ENCODE measurements at places on chromosomes 2 and 18.
A peak's percentile ranks its signal among the peaks of the same experiment; 100 is the strongest.

GRCh38 chr2:222424276-222424728 lies at the start of gene SGPP2:
Gene SGPP2 (plus strand): TSS chr2:222424543. CDS start chr2:222424603, 60 bp downstream.
- DNase-seq: no peak

- DNase-seq: no peak
Observed at GRCh38 chr2:35986871-35987270, 368.7 kb upstream of the CRIM1 start.

- DNase-seq: no peak
Observed at GRCh38 chr2:170227507-170227947, 49.6 kb downstream of the MYO3B start.

GRCh38 chr18:79770826-79771225 lies 26.9 kb upstream of the KCNG2 start:
- no peak for DNase-seq

DNA sequence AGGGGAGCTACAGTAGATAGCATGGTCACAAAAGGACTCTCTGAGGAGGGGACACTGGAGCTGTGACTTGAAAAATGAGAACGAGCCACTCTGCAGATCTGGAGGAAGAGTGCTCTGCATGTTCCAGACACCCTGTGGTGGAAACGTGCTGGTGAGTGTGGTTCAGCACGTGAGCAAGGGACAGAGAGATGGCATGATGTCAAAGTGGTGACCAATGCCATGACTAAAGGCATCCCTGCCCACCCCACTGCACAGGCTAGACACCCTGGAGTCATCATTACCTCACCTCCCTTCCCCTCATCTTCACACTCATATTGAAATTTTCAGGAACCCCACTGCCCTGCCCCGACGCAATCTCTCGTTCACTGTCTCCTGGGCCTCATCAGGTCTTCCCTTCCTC lies 56.5 kb downstream of the SLC4A5 start:
- DNase-seq: no peak

- DNase-seq: no peak
Observed at GRCh38 chr18:2921778-2922177, 75.0 kb downstream of the EMILIN2 start.

GRCh38 chr2:16660556-16660955 lies 5.1 kb downstream of the CYRIA start:
- DNase-seq: no peak

DNA sequence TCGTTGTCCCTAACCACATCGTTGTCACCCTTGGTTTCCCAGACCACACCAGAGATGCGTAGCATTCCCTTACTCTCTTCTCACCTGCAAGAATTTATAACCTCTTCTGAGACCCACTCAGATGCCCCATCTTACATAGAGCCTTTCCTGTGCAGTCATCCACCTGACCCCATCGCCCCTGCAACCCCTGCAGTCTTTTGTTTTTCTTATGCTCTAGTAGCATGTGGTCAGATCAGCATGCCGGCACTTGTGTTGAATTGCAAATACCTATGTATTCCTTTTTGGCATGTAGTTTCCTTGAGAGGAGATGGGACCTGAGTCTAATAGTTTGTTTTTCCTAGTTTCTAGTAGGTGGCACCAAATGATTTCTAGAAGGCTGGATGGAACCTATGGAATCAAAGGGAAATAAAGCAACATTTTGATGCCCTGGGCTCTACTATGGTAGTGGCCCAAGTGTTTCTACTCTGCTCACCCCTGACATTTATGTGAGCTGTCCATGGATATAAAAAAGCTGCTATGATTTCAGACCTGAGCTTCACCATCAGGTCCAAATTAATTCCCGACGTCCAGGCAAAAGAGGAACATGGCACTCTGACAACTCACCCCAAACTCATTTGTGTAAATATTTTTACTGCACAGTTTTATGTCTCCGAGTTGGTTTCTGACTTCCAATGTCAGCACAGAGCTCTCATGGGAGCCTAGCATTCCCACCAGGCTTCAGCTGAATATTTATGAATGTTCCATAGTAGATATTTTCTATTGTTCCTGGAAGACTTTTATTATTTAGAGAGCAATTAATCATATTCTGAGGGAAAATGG lies 143.6 kb downstream of the RNF144A start:
- DNase-seq: no peak

GRCh38 chr2:47512581-47513083 lies 109.7 kb downstream of the MSH2 start:
- peak; percentile 36 for DNase-seq

GRCh38 chr2:39732482-39732881 lies 46.6 kb downstream of the THUMPD2 start:
- no peak for DNase-seq

- DNase-seq: peak; percentile 58
Observed at GRCh38 chr2:191811807-191812602, 34.9 kb downstream of the CAVIN2 start.

GRCh38 chr2:9508931-9509330 lies 34.6 kb downstream of the IAH1 start:
- no peak for DNase-seq

- no peak for DNase-seq
Observed at GRCh38 chr2:240637901-240638345, 12.6 kb downstream of the GPR35 start.

DNA sequence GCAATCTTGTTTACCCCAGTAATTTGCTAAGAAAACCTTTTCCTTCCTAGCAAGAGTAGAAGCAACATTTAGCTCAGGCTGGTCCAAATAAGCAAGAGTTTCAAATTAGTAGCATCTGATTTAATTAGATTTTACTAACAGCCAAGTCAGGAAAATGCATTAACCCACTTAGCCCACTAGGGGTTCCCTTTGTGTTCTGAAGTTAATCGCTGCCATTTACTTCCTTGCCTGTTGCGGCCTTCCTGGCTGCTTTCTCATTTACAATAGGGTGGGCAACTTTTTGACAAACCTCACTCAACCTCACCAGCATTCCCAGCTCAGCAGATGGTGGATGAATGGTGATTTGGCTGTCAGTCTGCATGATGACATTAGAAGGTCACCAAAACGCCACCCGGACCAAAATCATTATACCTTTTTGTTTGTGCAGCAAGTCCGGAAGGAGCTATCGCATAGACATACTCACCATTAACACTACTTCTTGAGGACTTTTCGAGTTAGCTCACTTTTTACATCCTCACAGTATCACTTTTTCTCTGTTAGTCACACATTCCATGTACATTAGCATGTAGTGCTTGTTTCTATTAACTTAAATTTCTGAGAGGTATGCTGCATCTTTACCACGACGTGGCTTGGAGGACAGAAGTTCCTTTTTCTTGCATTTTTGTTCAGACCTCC lies 101.5 kb upstream of the SETBP1 start:
- peak; percentile 29 for DNase-seq

DNA sequence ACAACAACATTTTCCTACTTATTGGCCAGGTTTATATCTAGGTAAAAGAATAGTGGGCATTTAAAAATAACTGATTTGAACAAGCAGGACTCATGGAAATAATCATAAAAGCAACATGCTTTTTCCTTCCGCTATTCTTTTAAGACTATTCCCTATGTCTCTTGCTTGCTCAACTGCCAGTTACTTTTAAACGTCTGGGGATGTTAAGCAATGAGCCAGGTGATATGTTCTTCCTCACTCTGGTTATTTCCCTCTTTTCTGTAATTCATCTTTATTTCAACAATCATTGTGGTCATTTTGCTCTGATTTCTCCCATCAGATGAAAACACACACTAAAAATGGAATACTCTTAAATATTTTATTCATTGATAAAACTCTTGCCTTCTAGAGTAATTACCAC lies 33.4 kb upstream of the SLC8A1 start:
- no peak for DNase-seq

DNA sequence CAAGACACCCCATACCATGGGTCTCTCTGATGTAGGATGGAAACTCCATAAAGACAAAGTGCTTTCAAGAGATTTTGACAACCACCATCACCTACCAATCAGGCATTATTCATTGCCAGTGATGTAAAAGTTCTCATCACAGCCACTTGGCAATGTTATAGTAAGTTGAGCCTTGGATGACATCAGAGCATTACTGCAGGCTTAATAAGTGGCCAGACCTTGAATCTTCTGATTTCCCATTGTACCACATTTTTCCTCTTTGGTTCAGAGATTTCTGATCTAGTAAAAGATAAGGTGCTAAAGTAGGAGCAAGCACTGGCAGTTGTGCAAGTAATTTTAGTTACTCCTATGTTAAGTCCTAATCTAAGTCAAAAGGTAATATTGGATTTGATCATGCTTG lies 36.5 kb downstream of the OSR1 start:
- no peak for DNase-seq

DNA sequence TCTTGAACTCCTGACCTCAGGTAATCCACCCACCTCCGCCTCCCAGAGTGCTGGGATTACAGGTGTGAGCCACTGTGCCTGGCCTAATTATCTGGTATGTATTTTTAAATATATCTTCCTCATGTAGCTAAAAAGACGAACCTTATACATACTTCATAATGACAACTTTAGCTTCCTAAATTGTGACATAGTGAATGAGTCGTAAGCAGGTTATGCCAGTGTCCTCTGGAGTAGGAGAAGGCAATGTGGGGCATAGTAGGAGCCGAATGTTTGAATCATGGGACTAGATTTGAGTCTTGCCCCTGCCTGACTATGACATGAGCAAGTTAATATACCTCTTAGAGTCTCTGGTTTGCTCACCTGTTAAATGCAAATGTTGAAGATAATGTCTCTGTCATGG lies 95.8 kb upstream of the FOSL2 start:
- DNase-seq: no peak

DNA sequence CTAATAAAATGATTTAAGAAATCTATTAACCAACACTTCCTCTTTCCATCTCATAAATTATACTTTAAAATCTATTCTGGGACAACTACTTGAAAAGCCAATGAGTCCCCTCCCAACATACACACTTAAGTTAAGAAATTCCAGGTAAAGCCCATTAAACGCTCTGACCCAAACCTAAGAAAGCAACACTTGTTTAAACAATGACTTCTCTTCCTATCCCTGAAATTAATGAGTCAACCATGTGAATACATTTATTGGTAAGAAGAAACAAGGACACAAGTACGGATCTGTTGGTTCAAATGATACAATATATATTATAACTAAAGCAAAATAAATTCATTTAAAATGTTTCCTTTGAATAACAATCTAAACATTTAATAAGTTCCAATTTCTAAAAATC lies 279.4 kb downstream of the ERBB4 start:
- DNase-seq: no peak

DNA sequence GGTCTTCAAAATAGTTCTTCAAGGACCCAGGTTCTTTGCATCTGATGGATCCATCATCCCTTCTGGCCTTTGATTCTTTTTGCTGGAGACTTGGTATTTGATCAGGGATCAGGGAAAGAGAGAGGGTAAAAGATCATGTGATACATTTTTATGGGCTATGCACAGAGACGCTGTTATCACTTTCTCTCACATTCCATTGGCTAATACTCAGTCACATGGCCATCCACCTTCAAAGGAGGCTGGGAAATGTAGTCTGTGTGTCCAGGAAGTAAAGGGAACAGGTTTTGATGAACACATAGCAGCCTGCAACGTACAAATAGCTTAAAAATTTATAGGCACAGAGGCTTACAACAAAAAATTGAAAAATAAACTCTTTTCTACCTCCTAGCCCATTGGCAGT lies 629.6 kb upstream of the FANCL start:
- no peak for DNase-seq

GRCh38 chr2:192155511-192156118 lies 39.1 kb downstream of the TMEFF2 start:
- no peak for DNase-seq

DNA sequence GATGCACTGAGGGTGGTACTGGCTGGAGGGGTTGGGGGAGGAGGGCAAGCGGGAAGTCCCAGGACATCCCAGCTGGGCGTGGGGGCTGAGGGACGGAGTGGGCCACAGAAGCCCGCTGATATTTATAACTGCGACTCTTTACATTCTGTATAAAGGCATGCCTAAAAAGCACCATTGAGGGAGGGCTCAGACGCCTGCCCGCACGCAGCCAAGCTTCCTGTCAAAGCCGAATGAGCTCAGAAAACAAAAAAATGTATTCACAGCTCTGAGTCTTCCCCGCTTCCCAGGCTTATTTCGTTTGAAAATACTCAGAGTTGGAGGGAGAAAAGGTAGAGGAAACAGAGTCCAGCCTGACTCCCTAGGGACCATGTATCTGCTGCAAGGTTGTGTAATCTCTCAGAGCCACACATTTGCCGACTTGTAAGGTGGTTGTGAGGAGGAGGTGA lies 170.1 kb upstream of the HAAO start:
- no peak for DNase-seq

DNA sequence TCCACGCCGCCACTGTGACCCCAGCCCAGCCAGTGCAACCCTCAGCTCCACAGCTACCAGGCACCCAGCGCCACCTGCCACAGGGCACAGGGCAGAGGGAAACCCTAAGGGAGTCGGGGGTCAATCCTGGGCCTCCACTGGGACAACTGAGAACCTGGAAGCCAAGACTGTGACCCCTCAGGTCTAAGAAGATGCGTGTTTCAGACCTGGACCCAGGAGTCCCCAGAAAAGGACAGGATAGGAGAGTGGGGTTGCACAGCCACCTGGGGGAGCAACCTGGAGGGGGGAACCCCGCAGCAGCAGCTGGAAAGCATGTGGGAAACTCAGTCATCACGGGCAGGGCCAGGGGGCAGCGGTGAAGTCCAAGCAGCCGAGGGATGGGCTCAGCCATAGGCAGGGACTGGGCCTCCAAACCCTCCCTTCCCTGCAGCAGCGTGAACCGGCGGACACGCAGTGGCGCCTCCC lies 4.1 kb downstream of the ESPNL start:
- no peak for DNase-seq

Measured in ELF-1 (cell line).